Hair follicle dermal papilla cell (primary cell): ENCODE measurements at places on chromosomes 2 and 18. TPM values are rescaled to one million over a fixed set of nuclear protein-coding genes. Genes with fewer than 3 reads are reported as not detected.

The EMILIN1 gene
- total RNA-seq = 147 and 151 TPM in 2 replicates

The DYSF gene
- 1.2 and 1.8 TPM in 2 replicates for total RNA-seq

The ATP5MC3 gene
- 73.5 and 89.9 TPM in 2 replicates for total RNA-seq

The CNRIP1 gene
- total RNA-seq = 27.4 and 28.9 TPM in 2 replicates

The ASXL2 gene
- total RNA-seq = 15.4 and 16.6 TPM in 2 replicates

The CCDC85A gene
- total RNA-seq = 2.9 and 3.4 TPM in 2 replicates

The LCT gene
- total RNA-seq = under 0.01 TPM in 1 of 2 replicates, not detected in the other

The FBXO48 gene
- total RNA-seq = 0.16 and 0.49 TPM in 2 replicates

The TFPI gene
- total RNA-seq = 46.9 and 47.1 TPM in 2 replicates

The ARHGAP28 gene
- total RNA-seq = 56.2 and 73.2 TPM in 2 replicates

The GTF2A1L gene
- total RNA-seq = 1.2 and 1.3 TPM in 2 replicates
